NCI-H460 (cell line): ENCODE measurements at places on chromosomes 5 and 9.

DNA sequence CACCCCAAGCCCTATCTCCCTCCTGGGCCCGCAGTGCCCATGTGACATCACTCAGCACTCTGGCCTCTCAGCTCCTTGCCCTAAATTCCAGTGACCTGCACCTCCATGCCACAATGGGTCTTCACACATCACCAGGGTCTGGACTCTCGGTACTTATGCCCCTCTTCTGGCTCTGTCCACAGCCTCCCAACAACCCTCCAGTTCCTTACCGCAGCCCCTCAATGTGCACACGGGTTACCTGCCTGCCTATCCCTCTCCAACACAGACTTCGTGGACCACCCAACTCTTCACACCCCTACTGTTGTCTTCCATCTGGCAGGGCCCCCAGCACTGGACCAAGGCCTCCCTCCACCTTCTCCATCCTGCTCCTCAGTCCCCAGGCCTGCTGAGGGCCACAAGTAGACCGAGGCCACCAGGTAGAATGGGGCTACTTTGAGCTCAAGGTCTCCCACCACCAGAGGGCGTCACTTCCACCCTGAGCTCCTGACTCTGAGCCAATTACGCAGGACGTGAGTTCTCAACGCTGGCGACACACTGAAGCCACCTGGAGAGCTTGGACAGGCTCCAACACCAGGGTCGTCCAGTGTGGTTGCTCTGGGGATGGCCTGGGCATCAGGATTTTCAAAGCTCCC is 172.1 kb downstream of the GABBR2 start:
- no peak for DNase-seq

- DNase-seq = no peak
Measured at GRCh38 chr9:5920860-5921328, 30.2 kb downstream of the MLANA start.

DNA sequence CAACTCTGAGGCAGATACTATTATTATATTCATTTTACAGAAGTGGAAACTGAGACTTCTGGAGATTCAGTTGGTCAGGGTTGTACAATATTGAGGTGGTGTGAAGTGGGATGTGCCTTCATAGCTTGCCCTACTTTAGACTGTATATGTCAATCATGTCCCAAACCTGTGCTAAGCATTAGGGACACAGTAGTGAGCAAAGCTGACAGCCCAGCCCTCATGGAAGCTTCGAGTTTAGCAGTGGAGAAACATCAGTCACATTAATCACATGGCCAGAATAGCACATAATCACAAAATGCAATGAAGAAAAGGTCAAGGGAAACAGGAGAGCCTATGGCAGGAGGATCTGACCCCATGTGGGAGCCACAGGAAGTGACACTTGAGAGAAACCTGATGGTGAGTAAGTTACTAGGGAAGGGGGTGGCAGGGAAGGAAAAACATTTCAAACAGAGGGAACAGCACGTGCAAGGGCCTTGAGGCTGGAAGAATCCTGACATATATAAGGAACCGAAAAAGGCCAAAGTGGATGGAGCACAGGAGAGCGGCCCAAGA is 20.5 kb upstream of the RALGPS1 start:
- DNase-seq = no peak

DNA sequence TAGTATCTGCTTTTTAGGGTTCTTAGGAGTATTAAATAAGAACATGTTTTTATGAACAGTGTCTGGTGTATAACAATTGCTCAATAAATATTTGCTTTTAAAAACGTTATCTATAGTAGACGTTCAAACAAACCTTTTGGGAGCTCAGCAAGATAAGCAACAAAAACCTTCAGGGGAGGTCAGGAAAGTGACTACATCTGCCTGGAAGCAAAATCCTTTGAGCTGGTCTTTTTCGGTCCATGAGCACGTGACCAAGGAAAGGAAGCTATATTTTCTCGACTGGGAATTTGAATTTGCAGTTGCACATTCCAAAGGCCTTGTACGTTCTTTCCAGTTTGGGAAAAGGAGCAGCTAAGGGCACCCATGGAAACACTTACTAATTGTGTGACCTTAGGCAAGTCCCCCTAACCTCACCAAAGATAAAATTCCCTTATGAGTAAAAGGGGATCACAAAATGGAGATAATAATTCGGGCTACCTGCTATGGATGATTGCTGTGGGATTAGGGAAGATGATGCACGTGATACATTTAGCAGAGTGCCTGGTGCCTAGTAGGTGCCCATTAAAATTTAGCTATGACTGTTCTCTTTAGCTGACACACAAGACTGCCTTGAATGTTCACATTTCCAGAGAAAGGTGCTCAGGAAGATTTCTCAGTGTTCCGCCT is 45.4 kb downstream of the PTTG1 start:
- no peak for DNase-seq

DNA sequence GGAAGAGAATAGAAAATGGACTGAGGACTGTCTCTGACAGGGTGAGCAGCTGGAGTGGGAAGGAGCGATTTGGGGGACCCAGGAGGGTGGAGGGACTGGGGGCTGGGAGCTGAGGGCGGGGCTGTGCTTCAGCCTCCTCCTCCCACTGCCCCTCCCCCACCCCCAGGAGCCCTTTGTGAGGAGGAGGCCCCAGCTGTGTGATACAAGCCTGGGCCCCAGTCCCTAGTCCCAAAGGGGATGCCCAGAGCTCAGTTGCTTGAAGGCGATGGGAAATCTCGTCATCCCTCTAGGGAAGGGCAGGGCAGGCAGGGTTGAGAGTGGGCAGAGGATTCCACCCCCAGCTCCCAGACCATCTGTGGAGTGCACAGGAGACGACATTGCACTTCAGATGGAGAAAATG is at the start of gene SPATA31E1:
Gene SPATA31E1, plus strand, starts transcription at position 251 of the 400 bp plus-strand sequence. Its CDS starts 15 bp downstream, at position 266.
- no peak for DNase-seq
